ENCODE measurements at places on chromosomes 5 and 9. TPM values are rescaled to one million over a fixed set of nuclear protein-coding genes. Genes with fewer than 3 reads are reported as not detected.

The ACOT12 gene
- not detected for total RNA-seq

The FBP2 gene
- total RNA-seq: not detected

The CTSL gene
- total RNA-seq: 14.1 TPM

The BHMT2 gene
- total RNA-seq: not detected

DNA sequence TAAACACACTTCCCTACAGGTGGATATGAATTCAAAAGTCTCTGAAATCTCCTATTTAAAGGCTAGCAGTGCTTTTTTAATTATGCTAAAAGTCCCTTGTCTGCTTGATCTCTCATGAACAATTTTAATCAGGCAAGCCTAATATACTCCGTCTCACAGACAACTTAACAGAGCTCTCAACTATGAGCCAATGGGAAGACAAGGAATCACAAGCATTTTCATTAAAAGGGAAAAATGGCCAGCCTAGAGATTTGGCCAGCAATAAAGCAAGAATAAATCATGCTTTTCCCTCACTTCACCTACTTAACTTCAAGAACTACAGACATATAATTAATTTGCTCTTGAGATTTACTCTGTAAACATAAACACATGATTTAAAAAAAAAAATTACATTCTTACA is 78.0 kb downstream of the RFX3 start:
- no peak for DNase-seq
- peaks cover 2% of the 10 kb centered on the region for H3K4me1 ChIP-seq
- H3K36me3 ChIP-seq: no peaks in the 10 kb centered on the region
- H3K27me3 ChIP-seq: no peaks in the 10 kb centered on the region
- H3K4me3 ChIP-seq: no peak overlapping the region
- no peak overlapping the region for H3K27ac ChIP-seq

DNA sequence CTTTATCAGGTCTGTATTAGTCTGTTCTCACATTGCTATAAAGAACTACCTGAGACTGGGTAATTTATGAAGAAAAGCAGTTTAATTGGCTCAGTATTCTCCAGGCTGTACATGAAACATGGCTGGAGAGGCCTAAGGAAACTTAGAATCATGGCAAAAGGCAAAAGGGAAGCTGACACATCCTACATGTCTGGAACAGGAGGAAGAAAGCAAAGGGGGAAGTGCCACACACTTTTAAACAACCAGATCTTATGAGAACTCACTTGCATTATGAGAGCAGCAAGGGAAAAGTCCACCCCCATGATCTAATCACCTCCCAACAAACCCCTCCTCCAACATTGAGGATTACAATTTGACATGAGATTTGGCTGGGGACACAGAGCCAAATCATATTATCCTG is 132.1 kb downstream of the PCSK1 start:
- DNase-seq: no peak
- H3K4me1 ChIP-seq: no peaks in the 10 kb centered on the region

DNA sequence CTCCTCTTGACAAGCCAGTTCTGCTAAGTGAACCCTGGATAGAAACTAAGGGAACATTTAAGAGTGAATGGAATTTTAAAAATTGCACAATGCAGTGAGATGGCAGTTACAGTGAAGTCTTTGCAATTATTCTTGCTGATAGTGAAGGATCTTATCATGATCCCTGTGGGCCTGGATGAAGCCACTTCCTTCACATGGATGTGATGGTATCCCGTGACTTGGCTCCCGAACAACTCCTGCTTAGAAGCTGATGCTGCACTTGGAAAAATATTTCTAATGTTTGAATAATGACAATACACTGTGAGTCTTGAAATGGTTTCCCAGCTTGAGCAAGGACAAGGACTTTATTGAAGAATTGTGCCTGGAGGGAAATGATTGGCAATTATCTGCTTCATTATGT is 49.2 kb upstream of the NTRK2 start:
- no peak for DNase-seq
- no peaks in the 10 kb centered on the region for H3K4me1 ChIP-seq
- no peaks in the 10 kb centered on the region for H3K27me3 ChIP-seq
- H3K4me3 ChIP-seq: no peak overlapping the region
- no peak overlapping the region for H3K27ac ChIP-seq

- no peaks in the 10 kb centered on the region for H3K4me1 ChIP-seq
- no peaks in the 10 kb centered on the region for H3K36me3 ChIP-seq
- no peak overlapping the region for H3K4me3 ChIP-seq
- H3K27me3 ChIP-seq: no peaks in the 10 kb centered on the region
- DNase-seq: no peak
- H3K27ac ChIP-seq: no peak overlapping the region
Measured at GRCh38 chr5:163993126-163993525, 487.7 kb downstream of the MAT2B start.

DNA sequence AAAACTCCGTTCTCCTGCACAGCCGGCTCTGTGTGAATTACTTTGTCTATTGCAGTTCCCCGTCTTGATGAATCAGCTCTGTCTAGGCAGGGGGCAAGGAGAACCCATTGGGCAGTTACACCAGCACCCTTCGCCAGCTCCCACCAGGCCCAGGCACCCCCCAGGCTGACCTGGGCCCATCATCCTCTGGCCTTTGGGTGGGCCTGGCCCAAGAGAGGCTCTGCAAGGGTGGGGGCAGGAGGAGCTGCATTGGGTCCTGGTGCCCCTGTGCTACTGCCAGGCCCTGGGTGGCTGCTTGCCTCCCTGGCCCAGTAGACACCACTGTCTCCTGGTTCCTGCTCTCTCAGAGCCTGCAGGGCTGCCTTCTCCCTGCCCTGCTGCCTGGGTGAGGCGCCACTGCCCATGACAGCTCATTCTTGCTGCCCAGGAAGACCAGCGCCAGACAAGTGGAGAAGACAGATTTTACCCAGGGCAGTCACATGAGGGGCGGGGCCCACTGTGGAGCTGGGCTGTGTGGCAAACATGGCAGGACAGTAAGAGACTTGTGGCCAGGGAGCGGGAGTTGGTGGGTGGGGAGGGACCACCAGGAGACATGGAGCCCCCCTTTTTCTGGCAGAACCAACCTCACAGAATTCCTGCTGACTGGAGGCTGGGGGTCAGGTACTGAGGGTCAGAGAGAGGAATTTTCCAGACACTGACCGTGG is 67.2 kb downstream of the MRPL36 start:
- H3K4me3 ChIP-seq: no peak overlapping the region
- no peaks in the 10 kb centered on the region for H3K36me3 ChIP-seq
- no peak overlapping the region for H3K27ac ChIP-seq
- H3K4me1 ChIP-seq: no peaks in the 10 kb centered on the region

- DNase-seq: no peak
- H3K4me3 ChIP-seq: no peak overlapping the region
- H3K4me1 ChIP-seq: no peaks in the 10 kb centered on the region
- H3K27me3 ChIP-seq: no peaks in the 10 kb centered on the region
Measured at GRCh38 chr5:153718713-153719112, 228.2 kb downstream of the GRIA1 start.

GRCh38 chr5:141382469-141383294 is at the start of gene PCDHGA7:
PCDHGA7 (plus strand) TSS chr5:141382742; CDS start chr5:141382900, 158 bp downstream.
- H3K36me3 ChIP-seq: no peaks in the 10 kb centered on the region
- no peaks in the 10 kb centered on the region for H3K4me1 ChIP-seq
- H3K27ac ChIP-seq: no peak within 1 kb of the TSS
- H3K27me3 ChIP-seq: peaks cover 11% of the 10 kb centered on the region
- DNase-seq: no peak

- DNase-seq: no peak
- H3K36me3 ChIP-seq: no peaks in the 10 kb centered on the region
- no peak overlapping the region for H3K27ac ChIP-seq
- no peaks in the 10 kb centered on the region for H3K27me3 ChIP-seq
Measured at GRCh38 chr5:150542933-150543445, 35.1 kb downstream of the NDST1 start.

DNA sequence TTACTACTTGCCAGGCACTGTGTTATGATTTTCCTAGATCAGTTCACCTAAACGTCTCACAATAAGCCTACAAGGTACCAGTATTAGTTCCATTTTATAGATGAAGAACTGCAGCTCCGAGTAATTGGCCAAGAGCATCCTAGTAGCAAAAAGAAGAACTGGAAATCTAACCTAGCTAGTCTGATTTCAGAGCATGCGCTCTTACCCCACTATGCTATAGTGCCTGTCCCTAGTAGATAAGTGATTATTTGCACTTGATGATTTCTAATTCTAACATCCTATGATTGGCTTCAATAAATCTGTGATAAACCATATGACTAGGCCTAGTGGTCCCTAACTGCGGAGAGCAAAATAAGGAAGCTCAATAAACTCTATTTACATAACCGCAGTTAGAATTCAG is 7.1 kb upstream of the PLAC8L1 start:
- peaks cover 31% of the 10 kb centered on the region for H3K36me3 ChIP-seq
- no peak overlapping the region for H3K27ac ChIP-seq
- H3K4me3 ChIP-seq: no peak overlapping the region
- H3K4me1 ChIP-seq: no peaks in the 10 kb centered on the region
- no peak for DNase-seq
- H3K27me3 ChIP-seq: no peaks in the 10 kb centered on the region

DNA sequence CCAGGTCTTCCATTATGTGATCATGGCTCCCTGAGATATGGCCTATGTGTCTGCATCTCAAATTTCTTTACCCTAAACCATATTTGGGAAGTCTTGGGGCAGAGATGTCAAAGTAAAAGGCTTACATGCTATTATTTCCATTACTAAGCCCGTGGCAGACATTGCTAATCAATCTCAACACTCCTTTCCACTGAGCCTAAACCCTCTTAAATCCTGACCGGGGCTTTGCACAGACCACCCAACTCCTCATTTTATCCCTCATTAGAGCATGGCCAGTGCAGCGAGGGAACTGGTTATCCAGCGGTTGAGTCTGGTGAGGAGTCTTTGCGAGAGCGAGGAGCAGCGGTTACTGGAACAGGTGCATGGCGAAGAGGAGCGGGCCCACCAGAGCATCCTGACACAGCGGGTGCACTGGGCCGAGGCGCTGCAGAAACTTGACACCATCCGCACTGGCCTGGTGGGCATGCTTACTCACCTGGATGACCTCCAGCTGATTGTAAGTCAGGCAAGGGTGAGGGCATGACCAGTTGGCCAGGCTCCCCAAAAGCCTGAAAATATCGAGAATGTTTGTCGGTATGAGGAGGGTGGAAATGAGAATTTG is 11.0 kb downstream of the BSPRY start:
- H3K27me3 ChIP-seq: no peaks in the 10 kb centered on the region
- H3K4me3 ChIP-seq: no peak overlapping the region
- no peak overlapping the region for H3K27ac ChIP-seq

DNA sequence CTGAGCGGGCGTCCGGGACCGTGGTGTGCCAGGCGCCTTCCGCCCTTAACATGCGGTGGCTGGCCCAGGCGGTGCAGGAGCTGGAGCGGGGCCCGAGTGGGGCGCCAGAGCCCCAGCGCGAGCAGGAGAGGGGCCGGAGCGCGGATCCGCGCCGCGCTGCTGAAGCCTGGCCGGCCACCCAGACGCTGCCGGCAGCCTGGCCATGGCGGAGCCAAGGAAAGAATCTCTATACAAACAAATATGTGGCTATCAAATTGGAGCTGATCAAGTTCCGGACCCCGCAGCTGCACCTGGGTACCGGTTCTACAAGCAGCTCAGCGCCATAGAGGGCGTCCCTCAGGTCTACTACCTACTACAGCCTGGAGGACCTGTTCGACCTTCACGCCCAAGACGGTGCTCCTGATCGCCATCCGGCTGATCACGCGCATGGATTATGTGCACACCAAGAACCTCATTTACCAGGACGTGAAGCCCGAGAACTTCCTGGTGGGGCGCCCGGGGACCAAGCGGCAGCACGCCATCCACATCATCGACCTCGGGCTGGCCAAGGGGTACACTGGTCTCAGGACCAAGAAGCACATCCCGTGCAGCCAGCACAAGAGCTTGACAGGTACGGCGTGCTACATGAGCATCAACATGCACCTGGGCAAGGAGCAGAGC is 55.8 kb downstream of the JAK2 start:
- no peak overlapping the region for H3K27ac ChIP-seq
- H3K4me1 ChIP-seq: peaks cover 3% of the 10 kb centered on the region
- peaks cover 77% of the 10 kb centered on the region for H3K36me3 ChIP-seq
- no peaks in the 10 kb centered on the region for H3K27me3 ChIP-seq
- no peak overlapping the region for H3K4me3 ChIP-seq

DNA sequence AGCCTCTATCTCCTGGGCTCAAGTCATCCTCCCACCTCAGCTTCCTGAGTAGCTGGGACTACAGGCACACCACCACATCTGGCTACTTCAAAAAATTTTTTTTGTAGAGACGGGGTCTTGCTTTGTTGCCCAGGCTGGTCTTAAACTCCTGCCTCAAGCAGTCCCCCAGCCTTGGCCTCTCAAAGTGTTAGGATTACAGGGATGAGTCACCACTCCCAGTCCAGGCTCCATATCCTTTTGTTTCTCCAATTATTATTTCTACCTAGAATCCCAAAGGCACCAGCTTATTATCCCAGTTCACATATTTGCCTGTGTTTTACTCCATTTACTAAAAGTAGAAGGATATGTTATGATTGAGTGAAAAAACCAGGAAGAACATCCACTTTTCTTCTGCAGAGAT is 84.9 kb downstream of the TEK start:
- H3K27ac ChIP-seq: no peak overlapping the region
- H3K4me3 ChIP-seq: no peak overlapping the region
- no peak for DNase-seq
- H3K27me3 ChIP-seq: no peaks in the 10 kb centered on the region
- H3K36me3 ChIP-seq: no peaks in the 10 kb centered on the region

- no peak overlapping the region for H3K27ac ChIP-seq
- H3K36me3 ChIP-seq: peaks cover 27% of the 10 kb centered on the region
- peaks cover 28% of the 10 kb centered on the region for H3K4me1 ChIP-seq
- no peaks in the 10 kb centered on the region for H3K27me3 ChIP-seq
- no peak for DNase-seq
Measured at GRCh38 chr5:65970481-65971367, 44.3 kb downstream of the ERBIN start.

DNA sequence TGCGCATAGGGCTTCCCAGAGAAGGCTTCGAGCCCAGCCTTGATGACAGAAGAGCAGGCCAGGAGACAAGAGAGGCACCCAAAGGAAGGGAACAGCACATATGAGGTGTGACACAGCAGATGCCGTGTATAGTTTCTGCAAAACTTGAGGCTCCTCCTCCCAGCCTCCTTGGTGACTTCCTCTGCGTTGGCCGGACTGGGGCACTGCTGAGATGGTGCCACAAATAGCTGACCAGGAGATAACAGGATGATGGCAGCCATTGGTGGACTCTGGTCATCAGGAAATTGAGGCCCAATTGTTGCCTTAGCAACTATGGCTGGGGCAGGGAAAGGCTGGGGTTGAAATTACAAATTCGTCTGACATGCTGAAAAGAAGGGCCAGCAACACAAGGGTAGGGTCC is 4.8 kb upstream of the ZNF79 start:
- H3K4me1 ChIP-seq: peaks cover 8% of the 10 kb centered on the region
- H3K27me3 ChIP-seq: peaks cover 7% of the 10 kb centered on the region
- peaks cover 2% of the 10 kb centered on the region for H3K36me3 ChIP-seq
- DNase-seq: no peak

DNA sequence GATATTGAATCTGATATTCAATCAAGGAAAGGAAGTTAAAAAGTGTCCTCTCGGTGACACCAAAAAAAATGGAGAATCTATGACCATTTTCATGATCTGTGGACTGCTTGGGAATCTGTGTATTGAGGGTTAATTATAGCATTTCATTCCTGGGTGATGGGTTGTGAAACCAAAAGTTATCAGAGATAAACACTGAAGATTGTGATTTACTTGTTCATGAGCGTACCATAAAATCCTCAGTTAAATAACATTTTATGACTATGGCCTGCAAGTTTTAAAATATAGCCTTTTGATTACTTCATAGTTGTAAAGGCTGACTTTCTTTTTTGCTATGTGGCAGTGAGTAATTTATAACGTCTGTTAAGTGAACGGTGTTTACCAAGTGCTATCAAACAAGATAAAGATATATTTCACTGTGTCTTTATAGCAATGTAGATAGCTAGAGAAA is 267.9 kb upstream of the SEMA6A start:
- no peaks in the 10 kb centered on the region for H3K27me3 ChIP-seq
- H3K4me3 ChIP-seq: no peak overlapping the region
- no peak for DNase-seq
- H3K36me3 ChIP-seq: no peaks in the 10 kb centered on the region
- no peak overlapping the region for H3K27ac ChIP-seq
- no peaks in the 10 kb centered on the region for H3K4me1 ChIP-seq

All from activated T-helper 2 cell treated with anti-CD3 and anti-CD28 coated beads, Interferon-gamma antibody, Interleukin-2, Interleukin-4, amounts not matched to agents 10 μg/mL and 5 μg/mL and 100 μg/mL, durations not matched to agents 14 hours and 24 hours and 36 hours (primary cell).